NCI-H1417 (cell line): ENCODE measurements at places on chromosomes 7 and 10.

DNA sequence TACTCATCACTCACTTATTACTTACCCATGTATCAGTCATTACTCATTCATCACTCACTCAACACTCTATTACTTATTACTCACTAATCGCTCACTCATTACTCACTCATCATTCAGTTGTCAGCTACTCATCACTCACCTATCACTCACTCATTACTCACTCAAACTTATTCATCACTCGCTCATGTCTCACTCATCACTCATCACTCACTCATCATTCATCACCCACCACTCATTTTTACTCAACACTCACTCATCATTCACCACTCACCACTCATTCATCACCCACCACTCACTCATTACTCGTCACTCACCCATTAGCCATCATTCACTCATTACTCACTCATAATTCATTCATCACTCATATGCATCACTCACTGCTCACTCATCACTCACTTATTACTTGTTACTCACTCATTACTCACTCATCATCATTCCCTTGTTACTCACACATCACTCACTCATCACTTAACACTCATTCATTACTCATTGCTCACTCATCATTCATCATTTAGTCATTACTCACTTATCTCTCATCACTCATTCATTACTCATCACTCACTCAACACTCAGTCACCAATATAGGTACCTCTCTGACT is 237.9 kb downstream of the ADARB2 start:
- no peak for DNase-seq

DNA sequence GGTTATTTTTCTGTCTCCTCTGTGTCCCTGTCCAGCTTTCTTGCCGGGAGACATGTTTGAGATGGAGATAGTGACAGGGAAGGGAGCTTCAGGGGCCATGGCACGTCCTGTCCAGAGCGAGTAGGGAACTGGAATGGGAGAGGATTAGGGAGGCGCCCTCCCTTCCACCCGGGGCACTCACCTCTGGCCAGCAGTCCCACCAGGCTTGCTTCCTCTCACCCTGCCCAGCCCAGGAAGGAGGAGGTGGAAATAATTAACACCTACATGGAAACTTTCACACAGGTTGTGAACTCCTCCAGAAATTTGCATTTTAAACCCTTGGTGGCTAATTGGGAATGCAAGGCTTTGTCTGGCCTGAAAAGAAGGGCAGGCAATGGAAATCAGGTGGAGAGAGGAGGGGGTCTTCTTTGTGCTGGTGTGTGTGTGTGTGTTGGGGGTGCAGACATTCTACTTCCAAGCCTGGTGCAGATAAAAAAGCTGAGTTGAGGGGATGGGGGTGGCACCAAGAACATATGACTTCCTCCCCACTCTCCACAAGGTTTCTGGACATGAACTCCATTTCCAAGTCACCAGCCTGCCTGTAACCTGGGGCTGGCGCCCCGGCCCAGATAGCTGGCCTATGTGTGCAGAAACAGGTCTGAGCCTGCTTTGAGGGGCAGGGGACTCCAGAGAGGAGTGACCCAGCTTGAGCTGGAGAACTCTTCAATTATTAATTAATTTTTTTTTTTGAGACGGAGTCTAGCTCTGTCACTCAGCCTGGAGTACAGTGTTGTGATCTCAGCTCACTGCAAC is 199.4 kb downstream of the CYP26A1 start:
- no peak for DNase-seq

GRCh38 chr7:128151635-128152034 is 89.4 kb upstream of the LEP start:
- DNase-seq: no peak

DNA sequence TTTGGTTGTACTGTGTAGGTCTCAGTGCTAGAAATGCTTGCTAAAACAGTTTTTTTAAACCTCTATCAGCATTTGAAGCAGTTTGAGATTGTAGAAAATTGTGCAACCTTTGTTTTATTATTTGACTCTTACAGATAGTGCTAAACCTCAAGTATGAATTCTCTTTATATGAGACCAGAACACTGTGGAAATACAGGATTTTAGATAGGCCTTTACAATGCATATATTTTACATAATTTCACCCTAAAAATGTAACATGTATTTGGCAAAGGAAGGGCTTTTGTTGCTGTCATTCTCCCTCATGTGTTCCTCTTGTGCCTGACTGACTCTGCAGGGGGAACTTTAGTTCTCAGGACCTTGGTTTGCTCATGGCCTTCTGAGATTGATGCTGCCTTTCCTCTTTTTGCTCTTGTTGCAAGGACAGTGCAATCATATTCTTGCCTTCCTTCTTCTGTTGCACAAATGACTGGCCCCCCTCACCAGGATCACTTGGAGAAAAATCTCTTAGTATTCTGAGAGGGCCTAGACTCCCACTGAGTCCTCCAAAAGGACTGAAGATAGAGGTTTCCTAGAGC is 188.7 kb downstream of the PPP1R9A start:
- no peak for DNase-seq

- no peak for DNase-seq
Observed at GRCh38 chr10:121409466-121410104, 188.7 kb downstream of the FGFR2 start.

DNA sequence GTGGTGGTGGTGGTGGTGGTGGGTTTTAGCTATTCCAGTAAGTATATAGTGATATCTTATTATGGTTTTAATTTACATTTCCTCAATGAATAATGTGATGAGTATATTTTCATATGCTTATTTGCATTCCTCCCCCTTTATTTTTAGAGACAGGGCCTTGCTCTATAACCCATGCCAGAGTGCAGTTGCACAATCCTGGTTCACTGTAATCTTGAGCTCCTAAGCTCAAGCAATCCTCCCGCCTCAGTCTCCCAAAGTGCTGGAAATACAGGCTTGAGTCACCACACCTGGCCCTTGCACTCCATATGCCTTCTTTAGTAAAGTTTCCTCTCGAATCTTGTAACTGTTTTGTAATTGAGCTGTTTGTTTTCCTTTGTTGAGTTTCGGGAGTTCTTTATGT is 577.7 kb upstream of the AUTS2 start:
- DNase-seq: no peak

GRCh38 chr10:100568912-100569311 is 33.2 kb downstream of the HIF1AN start:
- no peak for DNase-seq

- no peak for DNase-seq
Observed at GRCh38 chr7:3607847-3608246, 306.8 kb downstream of the SDK1 start.

DNA sequence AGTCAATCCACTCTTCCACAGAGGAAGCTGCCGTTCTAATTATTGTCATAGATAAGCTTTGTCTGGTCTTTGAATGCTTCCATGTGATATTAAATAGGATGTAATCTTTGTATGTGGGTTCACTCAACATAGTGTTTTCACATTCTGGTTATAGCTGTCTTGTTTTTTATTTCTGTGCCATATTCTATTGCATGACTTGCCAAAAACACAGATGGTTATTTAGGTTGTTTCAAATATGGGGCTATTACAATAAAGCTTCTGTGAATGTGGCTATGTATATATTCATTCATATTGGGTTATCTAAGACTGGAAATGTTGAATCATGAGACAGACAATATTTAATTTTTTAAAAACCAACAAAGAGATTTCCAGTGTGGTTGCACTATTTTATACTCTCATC is 1109.3 kb upstream of the LRRTM3 start:
- no peak for DNase-seq

GRCh38 chr7:22571766-22572165 is 71.8 kb upstream of the STEAP1B start:
- DNase-seq: no peak

- DNase-seq: no peak
Observed at GRCh38 chr7:54338319-54338718, 203.9 kb upstream of the VSTM2A start.

- peak; percentile 98 for DNase-seq
Observed at GRCh38 chr7:158414486-158414961, 173.1 kb downstream of the PTPRN2 start.

DNA sequence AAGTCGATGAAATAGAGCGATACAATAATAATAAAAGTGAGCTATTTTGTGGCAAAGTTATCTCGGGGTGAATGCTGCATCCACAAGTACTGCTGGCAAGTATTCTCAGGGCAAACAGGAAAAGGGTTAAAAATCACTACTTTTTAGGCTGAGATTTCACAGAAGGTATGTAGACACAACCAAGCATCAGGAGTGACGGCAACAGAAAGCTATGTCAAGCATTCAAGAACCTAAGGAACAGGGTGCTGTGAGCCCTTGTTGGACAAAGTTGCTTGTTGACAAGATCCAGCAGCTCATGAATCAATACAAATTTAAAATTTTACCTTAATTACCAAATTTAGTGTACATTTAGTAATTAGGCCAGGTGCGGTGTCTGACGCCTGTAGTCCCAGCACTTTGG is 41.2 kb upstream of the C1QL3 start:
- no peak for DNase-seq
